Stimulated activated CD4-positive, alpha-beta T cell treated with anti-CD3 and anti-CD28 coated beads, Interleukin-1b, Interleukin-23, amount 100 ng/mL, for 1 hour (primary cell): ENCODE measurements at places on chromosomes 16 and 17.

GRCh38 chr17:16342979-16343378 lies 10.3 kb downstream of the CENPV start:
- DNase-seq: no peak

GRCh38 chr17:7843257-7843535 lies 9.2 kb downstream of the KDM6B start:
- no peak for DNase-seq

GRCh38 chr17:75096082-75096625 lies 8.4 kb downstream of the SLC16A5 start:
- no peak for DNase-seq

- DNase-seq: no peak
These were observed 6.2 kb downstream of the ZNF843 start for GRCh38 chr16:31436221-31437045.

- DNase-seq: peak; percentile 51
These were observed 21.7 kb downstream of the SLC25A10 start for GRCh38 chr17:81733507-81734404.

- DNase-seq: no peak
These were observed 57.6 kb downstream of the AMFR start for GRCh38 chr16:56367764-56368163.

DNA sequence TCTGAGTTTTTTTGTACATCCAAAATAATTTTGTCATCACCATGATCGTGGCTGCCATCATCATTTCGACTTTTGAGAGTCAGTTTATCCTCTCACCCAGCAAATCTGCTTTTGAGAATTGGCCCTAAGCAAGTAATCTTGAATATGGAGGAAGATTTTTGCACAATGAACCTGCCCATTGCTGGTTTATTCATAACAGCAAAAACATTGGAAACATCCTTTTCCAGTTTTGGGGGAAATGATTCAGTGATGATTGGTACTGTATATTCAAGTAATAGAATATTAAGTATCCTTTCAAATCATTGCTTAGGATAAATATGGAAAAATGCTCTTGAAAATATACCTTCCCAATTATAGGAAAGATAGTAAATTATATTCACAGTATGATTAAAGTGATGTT lies 53.1 kb downstream of the PRKCA start:
- no peak for DNase-seq

GRCh38 chr16:3983081-3983520 lies 102.6 kb upstream of the CREBBP start:
- DNase-seq: no peak

GRCh38 chr17:49224198-49224996 lies 6.2 kb downstream of the PHOSPHO1 start:
- no peak for DNase-seq

DNA sequence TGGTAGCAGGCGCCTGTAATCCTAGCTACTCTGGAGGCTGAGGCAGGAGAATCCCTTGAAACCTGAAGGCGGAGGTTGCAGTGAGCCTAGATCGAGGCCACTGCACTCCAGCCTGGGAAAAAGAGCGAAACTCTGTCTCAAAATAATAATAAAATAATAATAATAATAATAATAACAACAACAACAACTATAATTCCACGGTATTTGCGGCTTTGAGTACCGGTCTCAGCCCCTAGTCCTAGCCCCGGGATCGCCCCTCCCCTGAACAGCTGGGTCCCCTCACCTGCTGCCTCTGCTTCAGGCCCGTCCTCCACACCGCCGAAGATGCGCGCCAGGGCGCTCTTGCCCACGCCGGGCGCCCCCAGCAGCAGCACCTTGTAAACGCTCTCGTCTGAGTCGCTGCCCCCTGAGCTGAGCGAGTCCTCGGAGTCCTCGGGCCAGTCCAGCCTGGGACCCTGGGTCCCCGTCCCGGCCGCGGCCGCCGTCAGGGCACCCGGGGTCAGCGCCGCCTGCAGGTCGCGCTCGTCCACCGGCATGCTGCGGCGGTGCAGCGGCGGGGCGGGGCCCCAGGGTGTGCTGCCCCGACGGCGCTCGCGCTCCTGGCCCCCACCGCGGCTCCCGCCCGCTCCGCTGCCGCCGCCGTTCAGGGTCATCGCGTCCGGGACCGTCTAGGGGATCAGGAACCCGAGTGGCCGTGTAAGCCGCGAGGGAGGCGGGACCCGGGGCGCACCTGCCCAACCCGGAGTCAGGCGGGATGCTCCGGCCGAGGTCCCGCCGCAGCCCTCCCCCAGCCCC lies 611 bp downstream of the RRAD start:
- DNase-seq: no peak

DNA sequence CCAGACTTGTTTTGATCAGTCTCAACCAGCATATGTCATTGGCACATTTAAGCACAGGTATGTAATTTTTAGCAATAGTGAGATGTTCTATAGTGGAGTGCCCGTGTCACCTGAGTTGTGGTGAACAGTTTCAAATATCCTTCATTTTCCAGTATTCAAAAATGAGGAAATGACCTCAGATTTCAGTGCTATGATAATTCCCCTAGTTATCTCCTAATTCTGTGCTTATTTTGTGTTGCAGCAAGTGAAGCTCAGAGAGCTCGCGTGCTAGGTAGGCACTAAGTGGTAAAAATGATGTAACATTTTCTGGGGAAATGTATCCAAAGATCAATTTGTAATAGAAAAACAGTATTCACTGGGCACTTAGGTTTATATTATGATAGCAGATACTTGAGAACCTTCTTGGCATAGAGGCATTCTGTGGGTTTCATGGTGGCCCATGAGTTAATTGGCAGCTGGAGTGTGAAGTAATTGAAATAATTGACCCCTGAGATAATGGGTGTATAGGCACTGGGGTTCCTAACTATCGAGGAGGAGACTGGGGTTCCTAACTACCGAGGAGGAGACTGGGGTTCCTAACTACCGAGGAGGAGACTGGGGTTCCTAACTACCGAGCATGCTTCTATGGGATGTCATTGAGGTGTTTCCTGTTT lies 159.1 kb downstream of the PRKCA start:
- DNase-seq: no peak

DNA sequence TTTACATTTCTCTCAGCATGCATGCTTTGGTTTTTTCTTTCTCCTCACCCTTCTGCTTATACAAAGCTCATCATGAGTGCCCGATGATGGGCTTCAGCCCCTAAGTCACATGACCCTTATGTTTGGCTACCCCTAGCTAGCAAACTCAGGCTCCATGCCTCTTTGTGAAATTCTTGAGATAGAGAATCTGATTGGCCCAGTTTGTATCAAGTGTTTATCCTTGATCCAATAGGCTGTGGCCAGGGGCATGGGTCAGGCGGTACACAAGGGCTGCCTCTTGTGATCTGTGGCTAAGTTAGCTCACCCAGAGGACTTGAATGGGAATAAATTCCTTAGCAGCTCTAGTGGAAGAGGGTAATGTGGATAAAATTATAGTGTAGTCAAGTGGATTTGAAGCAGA lies 11.5 kb upstream of the TOX3 start:
- no peak for DNase-seq

- no peak for DNase-seq
These were observed 33.2 kb upstream of the CCDC182 start for GRCh38 chr17:57778306-57778705.

DNA sequence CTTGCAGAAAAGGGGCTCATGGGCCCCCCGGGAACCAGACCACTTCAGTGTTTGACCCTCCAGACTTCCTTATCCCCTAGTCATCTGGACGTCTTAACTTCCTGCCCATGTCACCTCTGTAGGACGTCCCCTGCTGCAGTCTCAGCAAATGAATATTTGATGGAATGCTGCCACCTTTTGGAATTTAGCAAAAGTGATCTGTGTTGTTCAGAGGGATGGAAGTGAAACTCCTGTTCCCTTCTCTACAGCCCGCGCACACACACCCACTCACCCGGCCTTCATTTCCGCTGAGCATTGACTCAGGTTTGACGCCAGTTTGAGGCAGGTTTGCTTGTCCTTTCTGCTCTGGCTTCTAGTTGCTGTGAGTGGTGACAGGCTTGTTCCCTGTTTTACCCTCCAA lies 507.2 kb upstream of the EEF2KMT start:
- no peak for DNase-seq

DNA sequence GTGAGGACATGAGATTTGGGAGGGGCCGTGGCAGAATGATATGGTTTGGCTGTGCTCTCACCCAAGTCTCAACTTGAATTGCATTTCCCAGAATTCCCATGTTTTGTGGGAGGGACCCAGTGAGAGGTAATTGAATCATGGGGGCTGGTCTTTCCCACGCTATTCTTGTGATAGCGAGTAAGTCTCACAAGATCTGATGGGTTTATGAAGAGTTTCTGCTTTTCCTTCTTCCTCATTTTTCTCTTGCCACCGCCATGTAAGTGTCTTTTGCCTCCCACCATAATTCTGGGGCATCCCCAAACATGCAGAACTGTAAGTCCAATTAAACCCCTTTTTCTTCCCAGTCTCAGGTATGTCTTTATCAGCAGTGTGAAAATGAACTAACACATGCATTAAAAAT lies 40.6 kb downstream of the CCT6B start:
- no peak for DNase-seq

DNA sequence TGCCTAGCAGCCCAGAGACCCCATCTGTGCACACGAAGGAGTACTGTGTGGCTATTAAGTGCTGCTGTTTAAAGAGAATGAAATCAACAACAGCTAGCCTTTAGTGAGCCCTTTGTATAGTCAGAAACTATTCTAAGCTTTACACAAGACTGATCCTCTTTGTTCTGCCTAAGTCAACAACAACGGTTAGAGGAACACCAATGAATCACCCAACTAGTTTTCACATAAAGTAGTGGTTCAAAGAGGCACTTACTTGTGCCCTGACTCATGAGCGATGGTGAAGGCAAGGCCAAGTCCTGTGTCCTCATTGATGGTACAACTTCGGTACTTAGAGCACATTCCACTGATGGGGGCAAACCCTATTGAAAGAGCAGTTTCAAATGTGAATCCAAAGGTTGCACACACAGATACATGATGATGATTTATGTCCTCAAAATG lies 75.8 kb downstream of the ADAMTS18 start:
- DNase-seq: no peak

- DNase-seq: no peak
These were observed 70.4 kb upstream of the CLEC18A start for GRCh38 chr16:69880640-69881133.

DNA sequence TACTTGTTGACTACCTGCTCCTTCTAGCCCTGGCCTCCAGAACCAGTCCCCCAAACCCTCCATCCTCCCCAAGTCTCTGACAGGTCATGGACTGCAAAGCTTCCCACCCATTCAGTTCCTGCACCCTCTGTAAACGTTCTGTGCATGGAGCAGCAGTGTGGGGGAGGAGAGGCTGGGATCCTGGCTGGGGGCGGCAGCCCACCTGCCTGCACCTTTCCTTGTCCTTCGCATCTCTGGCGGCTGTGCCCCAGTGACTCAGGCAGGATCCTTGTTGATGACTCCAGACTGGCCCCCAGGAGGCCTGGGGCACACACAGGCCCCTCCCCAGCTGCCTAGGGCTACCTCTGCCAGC lies 1.6 kb upstream of the PKMYT1 start:
- DNase-seq: no peak

DNA sequence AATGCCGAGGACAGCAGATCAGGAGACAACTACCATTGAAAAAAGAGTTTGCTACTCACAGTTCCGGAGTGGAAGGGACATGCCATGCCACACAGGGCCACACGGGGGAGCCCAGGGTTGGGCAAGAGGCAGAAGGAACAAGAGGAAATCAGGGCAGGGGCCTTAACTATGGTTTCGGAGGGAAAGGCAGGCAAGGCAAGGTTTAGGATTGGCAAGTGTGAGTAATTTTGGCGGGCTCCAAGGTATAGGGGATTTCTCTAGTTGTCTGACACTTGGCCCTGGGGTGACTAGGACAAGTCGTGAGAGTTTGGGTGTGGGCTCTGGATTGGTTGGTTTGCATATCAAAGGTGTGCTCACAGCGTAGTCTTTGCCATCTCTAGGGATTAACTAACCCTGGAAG lies 27.0 kb upstream of the NTN1 start:
- peak; percentile 46 for DNase-seq

- no peak for DNase-seq
These were observed 5.4 kb upstream of the PNPO start for GRCh38 chr17:47935961-47936360.

DNA sequence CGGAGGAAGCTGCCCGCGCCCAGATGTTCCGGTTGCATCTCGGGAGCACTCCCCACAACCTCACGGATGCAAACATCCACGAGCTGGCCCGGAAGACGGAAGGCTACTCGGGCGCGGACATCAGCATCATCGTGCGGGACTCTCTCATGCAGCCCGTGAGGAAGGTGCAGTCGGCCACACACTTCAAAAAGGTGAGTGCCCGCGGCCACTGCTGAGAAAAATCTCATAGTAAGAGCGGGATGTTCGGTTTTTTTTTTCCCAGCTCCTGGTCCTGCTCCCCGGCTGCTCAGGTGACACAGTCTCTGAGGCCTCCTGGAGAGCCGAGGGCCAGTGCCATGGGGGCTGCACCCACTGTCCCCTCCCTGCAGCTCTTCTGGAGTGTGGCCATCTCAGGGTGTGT lies 9.3 kb downstream of the PDF start:
- DNase-seq: no peak

DNA sequence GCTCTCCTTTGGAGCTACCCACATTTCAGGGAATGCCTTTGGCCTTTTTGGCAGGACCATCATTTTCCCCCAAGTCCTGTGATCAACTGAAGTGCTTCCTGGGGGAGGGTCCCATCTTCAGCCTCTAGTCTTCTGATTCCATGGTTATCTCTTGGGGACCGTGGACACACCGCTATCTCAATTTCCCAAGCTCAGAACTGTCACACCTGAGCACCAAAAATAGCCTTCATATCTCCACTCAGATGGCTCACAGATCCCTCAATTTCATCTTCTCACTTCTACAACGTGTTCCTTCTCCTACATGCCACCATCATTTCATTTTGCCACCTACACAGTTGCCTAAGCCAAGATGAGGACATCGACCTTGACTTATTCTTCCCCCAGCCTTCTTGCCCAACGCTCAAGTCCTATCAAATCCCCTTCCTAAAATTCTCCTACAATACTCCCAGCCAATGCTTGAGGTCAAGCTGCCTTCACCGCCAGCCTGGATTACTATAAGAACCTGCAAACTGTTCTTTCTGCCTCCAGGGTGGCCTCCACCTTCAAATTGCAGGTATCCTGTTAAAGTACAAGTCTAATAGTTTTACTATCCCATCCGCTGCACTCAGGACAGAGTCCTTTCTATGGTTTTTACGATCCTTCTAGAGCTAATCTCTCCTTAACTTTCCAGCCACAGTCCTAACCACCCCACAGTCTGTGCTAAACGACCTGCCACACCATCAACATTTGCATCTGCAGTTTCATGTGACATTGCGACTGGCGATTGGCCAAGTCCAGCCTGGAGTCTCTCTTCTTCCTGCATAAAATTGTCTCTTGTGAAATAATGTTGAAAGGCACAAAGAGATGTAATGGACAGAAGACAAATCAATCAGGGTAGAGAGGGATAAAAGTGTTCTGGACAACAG lies 6.2 kb downstream of the ATP6V0D1 start:
- no peak for DNase-seq
